ENCODE measurements at places on chromosomes 7 and 10.

DNA sequence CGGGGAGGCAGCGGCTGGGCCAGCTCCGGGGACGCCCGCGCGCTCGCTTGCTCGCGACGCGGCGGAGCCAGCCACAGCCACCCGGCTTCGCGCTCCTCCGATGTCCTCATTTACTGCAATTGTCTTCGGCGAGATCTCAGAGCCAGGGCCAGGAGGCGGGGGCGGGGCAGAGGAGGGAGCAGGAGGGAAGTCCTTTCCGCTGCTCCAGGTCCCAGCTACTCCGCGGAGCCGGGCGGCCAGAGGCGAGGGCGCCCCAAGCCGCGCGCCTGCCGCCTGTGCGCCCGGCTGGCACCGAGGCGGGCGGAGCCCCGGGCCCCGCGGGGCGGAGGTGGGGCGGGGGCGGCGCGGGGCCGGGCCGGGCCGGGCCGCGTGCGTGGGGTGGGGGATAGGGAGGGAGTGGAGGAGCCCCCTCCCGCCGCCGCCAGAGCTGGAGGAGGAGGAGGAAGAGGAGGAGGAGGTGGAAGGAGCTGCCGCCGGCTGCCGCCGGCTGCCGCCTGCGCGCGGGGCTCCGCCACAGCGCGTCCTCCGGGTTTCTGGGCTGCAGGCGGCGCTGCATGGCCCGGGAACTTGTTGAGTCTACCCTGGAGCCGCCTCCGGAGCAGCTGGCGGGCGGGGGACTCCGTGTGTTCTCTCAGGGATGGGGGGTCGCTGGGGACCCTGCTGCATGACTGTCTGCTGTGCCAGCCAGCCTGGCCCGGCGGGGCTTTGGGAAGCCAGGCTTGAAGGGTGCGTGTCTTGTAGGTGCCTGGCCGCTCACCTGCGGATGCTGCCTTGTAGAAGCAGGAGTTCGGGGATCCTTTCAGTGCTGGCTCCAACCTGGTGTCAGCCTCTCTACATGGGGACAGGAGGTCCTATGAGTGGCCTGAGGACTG, at the start of gene INSYN2A:
TSS of gene INSYN2A (minus strand) at position 310 of the 872 bp plus-strand sequence. CDS start 20,196 bp downstream, outside the sequence.
- peak; percentile 70 for DNase-seq

GRCh38 chr7:148212731-148213130, 377.8 kb upstream of the C7orf33 start:
- DNase-seq, result no peak

GRCh38 chr10:84993251-84994035, 665.1 kb downstream of the CCSER2 start:
- no peak for DNase-seq

- no peak for DNase-seq
These were observed 26.1 kb downstream of the PROSER2 start for GRCh38 chr10:11849277-11849676.

GRCh38 chr10:71035511-71036296, 147.3 kb upstream of the PCBD1 start:
- DNase-seq, result no peak

- DNase-seq, result no peak
These were observed 42.1 kb upstream of the MKRN1 start for GRCh38 chr7:140521421-140521820.

GRCh38 chr10:31947144-31947926, 18.7 kb upstream of the ARHGAP12 start:
- DNase-seq, result peak; percentile 91

- no peak for DNase-seq
These were observed 447.6 kb upstream of the NFE2L3 start for GRCh38 chr7:25704413-25704812.

DNA sequence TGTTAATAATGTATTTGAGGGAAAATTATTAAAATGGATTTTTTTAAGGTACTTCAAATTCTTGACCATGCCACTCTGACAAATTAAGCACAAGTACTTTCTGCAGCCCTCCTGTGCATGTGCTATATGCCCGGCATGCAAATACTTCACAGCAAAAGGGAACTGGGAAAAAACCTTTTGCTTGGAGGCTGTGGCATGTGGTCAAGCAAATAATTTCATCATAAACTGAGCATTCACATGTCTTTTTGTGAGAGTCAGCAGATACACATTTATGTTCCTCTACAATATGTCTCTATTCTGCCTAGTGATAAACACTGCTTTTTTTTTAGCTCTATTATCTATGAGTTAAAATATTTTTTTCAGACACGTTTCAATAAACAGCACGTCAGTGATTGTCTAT, 53.7 kb upstream of the SEMA3A start:
- DNase-seq, result no peak

GRCh38 chr7:102721-103120, 89.7 kb upstream of the FAM20C start:
- DNase-seq, result no peak

- DNase-seq, result no peak
These were observed 48.5 kb downstream of the SORCS3 start for GRCh38 chr10:104689547-104689946.

GRCh38 chr7:18234519-18234918, 206.9 kb upstream of the PRPS1L1 start:
- DNase-seq, result no peak

- DNase-seq, result peak; percentile 90
These were observed 51.8 kb upstream of the BMPER start for GRCh38 chr7:33853361-33854062.

GRCh38 chr10:8071006-8071405, 16.5 kb downstream of the GATA3 start:
- DNase-seq, result peak; percentile 40

DNA sequence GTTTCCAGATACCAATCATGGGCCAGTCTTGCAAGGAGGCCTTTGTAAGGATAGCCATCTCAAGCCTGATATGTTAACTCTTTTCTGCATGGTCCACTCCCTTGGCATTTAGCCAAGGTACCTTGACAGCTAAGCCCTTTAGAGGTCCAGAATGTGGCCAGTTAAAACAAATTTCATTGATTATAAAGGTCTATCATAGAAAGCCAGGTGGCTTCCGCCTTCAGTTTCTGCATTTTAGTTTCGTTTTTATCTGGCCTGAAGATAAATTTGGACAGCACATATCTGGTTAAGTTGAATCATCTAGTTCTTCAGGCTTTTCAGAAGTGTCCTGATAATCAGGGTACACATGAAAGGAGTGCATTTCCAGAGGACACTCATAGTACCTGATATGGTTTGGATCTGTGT, 30.7 kb downstream of the ANKIB1 start:
- DNase-seq, result no peak

GRCh38 chr7:77799078-77799964, 748 bp downstream of the PHTF2 start:
- DNase-seq, result peak; percentile 40

DNA sequence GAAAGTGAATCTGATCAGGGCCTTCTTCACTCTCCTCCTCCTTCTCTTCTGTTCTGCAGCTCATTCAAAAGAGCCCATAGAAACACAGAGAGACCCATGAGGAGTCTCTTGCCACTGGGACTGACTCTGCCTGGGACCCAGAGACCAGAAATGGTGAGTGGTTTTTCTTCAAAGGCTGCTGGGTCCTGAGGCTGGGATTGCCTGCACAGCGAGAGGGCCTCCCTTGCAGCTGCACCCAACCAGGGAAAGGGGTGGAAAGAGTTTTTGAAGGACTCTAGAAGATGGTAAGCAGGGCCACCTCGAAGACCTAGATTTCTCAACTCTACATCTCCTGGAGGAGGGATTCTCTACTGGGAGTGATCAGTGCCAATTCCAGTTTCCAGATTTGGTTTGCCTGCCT, 15.5 kb upstream of the HOXA13 start:
- no peak for DNase-seq

DNA sequence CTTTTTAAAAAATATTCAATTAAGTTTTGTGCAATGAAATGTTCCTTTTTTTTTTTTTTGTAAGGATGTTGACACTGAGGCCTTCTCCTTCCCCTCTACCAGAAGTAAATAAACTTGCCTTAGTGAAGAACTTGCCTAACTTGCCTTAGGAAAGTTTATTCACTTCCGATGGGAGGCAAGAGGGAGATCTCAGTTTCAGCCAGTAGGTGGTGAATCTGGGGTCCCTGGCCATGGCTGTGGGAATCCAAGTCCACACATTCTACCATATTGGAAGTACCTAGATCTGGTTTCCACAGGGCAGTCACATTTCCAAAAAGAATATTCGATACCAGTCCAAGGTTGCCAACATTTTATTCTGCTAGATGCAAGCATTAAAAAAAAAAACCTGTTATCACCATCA, 270.9 kb downstream of the CCSER2 start:
- no peak for DNase-seq

GRCh38 chr7:44883961-44884620, 1.2 kb downstream of the PURB start:
- DNase-seq, result peak; percentile 11

Data from fibroblast of skin of right biceps (primary cell).